Neural crest cell (in vitro differentiated cells): ENCODE measurements at places on chromosomes 12 and 14. TPM values are rescaled to one million over a fixed set of nuclear protein-coding genes. Genes with fewer than 3 reads are reported as not detected.

DNA sequence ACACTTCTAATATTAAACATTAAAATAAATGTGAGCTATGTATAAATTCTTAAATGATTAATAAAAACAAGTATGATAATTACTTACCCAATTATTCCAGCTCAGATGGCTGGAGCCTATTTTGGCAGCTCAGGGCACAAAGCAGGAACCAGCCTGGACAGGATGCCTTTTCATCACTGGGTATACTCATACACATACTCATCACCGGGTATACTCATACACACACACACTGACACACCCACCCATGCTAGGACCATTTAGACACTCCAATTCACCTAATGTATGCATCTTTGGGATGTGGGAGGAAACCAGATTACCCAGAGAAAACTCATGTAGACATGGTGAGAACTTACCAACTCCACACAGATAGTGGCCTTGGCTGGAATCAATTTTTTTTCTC is 57.9 kb upstream of the CNOT2 start:
- DNase-seq = no peak

DNA sequence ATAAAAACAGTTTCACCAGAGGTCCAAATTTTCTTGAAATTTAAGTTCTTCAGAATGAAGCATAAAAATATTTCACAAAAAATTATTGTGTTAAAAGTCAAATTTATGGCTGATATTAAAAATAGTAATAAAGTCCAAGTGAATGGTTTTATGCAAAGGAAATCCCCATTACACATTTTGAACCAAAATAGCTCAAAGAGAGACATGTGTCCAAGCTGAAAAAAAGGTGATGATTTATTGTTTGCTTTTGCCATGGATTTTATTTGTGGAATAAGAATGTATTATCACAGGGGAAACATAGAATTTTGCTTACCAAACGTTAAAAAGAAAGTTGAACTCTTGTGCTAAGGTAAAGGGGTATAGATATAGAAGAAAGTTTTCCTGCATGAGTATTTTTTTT is 4.6 kb downstream of the FOXG1 start:
- DNase-seq = no peak

- no peak for DNase-seq
Observed at GRCh38 chr12:108363565-108363964, 24.5 kb upstream of the CMKLR1 start.

- no peak for DNase-seq
Observed at GRCh38 chr12:10235761-10236631, 23.3 kb downstream of the GABARAPL1 start.

GUCY2C gene
- total RNA-seq = not detected in 2 replicates

ORAI1 gene
- 13.7 and 15.1 TPM in 2 replicates for total RNA-seq
